Astrocyte (in vitro differentiated cells and primary cell): ENCODE measurements at places on chromosomes 2 and 18. TPM values are rescaled to one million over a fixed set of nuclear protein-coding genes. Genes with fewer than 3 reads are reported as not detected.
A peak's percentile ranks its signal among the peaks of the same experiment; 100 is the strongest.

The RTP5 gene
- not detected in 2 replicates for total RNA-seq

DNA sequence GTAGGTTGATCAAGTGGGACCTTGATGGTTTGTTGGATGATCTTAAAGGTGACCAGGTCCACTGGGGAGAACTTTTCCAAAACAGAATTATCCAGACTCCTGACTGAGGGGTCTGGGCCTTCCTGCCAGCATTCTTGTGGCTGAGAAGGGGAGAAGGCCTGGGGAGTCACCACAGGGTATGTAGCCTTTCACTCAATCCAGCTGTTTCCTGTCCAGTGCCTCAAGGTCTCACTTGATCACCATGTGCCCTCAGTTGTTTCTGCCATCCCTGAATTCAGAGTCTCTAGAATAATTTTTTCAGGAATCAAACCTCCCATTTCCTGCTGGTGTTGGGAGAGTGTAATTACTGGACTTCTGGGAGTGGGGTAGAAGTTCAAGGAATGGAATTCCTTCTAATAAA lies 54.4 kb upstream of the TANC1 start:
- no peak for DNase-seq

The PLCD4 gene
- 0.86 and 0.89 TPM in 2 replicates for total RNA-seq

DNA sequence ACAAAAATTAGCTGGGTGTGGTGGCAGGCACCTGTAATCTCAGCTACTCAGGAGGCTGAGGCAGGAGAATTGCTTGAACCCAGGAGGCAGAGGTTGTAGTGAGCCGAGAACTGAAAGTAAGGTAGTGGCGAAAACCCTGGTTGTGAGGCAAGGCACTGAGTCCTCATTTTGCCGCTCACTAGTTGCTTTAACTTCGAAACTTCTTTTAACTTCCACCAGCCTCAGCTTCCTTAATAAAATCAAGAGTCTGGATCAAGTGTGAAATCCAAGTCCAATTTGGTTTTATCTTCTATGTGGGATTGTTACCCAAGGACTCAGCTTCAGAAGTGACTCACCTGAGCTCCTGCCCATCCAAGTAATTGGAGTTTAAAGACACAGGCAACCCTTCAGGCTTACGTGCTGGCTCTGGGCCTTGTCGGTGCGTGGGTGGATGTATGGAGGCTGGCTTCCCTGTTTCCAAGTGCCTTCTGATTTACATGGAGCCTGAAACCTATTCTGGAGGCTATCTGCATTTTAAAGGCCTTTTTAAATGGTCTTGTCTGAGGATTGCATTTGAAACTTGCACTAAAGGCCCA lies 374.2 kb upstream of the ID2 start:
- DNase-seq, result peak; percentile 46

DNA sequence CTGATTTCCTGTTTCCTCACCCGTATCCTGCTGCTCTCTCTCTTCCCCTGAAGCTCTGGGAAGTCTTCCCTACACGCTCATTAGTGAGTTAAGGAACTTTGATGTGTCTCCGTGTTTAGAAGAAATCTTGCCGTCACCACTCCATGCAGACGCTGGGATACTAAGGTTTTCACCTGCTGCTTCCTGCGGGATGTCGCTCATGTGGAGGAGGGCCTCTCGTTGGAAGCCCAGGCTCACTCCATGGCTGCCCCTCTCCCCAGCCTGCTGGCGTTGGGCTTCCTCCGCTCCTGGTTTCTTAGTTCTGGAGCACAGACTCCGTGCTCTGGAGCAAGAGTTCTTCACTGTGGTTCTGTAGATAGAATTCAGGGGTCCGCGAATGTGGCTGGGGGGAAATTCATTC lies 326.3 kb downstream of the GBX2 start:
- DNase-seq, result no peak

GRCh38 chr2:241193271-241193670 lies 4.8 kb downstream of the ANO7 start:
- no peak for DNase-seq

The STARD6 gene
- not detected in 2 replicates for total RNA-seq

The CRACDL gene
- 1.8 and 5.7 TPM in 2 replicates for total RNA-seq

The UGT1A1 gene
- not detected in 2 replicates for total RNA-seq

- DNase-seq, result no peak
Measured at GRCh38 chr2:15134957-15135356, 426.2 kb downstream of the NBAS start.

The MYO1B gene
- 95.7 TPM in 2 replicates for total RNA-seq

DNA sequence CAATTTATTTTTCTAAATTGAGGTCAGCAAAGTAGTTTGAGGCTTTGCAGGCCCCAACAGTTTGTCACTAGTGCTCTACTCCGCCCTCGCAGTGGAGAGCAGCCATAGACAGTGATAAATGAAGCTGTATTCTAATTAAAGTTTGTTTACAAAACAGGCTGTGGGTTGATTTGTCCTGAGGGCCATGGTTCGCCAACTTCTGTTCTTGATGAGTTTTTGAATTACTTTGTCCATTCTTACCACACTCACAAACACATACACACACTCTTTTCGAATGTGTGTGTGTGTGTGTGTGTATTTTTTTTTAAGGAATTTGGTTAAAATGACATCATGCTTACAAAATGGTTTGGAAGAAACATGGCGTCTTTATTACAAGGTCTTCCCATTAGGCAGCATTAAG lies 68.6 kb downstream of the MTCL1 start:
- peak; percentile 59 for DNase-seq

GRCh38 chr2:233164128-233164635 lies 87.3 kb upstream of the ATG16L1 start:
- no peak for DNase-seq

The ZBTB7C gene
- 1.0 and 1.4 TPM in 2 replicates for total RNA-seq

The SLC4A5 gene
- 0.36 and 0.41 TPM in 2 replicates for total RNA-seq

- no peak for DNase-seq
Measured at GRCh38 chr2:129247751-129248150, 731.7 kb upstream of the RAB6C start.

DNA sequence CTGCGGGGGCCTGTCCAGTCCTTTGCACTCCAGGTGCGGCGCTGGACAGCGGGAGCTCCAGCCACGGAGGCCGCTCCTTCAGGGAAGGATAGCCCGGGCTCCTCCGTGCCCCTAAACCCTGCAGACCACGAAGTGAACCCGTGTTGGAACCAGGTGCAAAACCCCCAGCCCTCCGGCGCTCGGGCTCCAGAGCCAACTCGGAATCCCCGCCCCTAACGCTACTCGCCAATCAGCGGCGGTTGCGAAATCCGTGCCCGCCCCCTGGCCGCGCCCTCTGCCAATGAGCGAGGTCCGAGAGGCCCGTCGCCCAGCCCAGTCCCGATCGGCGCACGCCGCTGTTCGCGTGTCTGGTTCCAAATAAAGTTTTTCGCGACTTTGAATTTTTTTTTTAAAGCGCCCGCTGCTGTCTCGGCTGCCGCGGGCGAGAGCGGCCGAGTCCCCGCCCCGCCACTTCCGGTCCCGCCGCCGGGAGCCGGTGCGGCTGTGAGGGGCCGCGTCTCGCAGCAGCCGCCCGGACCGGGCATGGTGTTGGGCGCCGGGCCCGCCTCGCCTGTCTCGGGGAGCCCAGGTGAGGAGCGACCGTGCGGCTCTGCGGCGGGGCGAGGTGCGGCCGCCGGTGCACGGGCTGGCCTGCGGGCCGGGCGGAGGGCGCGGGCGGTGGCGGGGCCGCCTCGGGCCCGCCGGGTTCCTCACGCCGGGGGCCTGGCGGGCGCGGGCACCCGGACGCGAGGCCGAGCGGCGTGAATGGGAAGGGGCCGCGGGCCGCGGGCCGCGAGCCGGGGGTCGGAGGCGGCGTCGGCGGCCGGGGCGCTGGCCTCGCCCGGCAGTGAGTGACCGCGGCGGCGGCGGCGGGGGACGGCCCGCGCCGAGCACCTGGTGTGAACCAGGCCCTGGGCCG lies at the start of gene UBE2F:
TSS of gene UBE2F (plus strand) at position 450 of the 898 bp plus-strand sequence. CDS start 6,094 bp downstream, outside the sequence.
- peak; percentile 87 for DNase-seq

The GCKR gene
- total RNA-seq, result not detected in 2 replicates

The DSG4 gene
- not detected in 2 replicates for total RNA-seq

DNA sequence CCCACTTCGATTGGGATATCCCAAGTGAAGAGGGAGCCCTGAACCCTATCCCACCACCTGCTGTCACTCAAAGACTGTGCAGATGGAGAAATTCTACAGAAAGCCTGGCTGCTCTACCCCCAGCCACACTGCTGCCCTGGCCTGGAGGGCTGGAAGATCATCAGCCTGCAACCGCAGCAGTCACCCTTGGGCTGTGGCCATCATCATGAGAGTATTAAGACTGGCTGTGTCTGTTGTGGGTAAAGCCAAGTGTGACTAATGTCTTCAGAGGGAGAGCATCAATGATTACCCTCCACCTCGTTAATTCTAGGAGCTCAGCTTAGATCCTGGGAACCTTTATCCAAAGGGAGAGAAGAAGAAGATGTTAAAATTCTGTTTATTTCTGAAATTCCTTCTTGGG lies 221.5 kb downstream of the TFCP2L1 start:
- no peak for DNase-seq

DNA sequence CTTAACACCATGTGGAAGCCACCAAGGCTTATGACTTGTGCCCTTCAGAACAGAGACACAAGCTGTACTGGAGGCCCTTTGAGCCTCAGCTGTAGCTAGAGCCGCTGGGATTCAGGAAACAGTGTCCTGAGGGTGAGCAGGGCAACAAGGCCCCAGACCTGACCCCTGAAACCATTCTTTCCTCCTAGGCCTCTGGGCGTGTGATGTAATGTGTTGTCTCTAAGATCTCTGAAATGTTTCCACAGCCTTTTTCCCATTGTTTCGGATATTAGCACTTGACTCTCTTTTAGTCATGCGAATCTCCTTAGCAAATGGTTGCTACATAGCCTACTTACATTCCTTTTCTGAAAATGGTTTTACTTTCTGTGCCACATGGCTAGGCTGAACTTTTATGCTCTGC lies 114.9 kb downstream of the CD8B2 start:
- DNase-seq, result no peak

DNA sequence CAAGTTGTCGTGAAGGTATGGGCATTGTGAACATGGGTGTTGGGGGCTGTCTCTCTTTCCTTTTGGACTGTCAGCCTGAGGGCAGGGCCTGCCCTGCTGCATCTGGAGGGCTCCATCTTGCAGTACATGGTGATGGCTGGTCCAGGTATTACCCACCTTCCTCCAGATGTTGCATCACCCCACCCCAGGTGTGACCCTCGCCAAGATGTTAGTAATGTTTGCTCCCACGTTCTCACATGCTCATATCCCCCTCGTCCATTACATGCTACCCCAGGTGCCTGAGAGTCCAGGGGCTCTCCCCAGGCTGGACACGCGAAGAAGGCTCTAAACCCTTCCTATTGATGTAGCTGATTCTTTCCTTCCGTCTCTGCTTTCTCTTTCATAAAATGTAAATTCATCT lies 13.9 kb downstream of the ZAP70 start:
- no peak for DNase-seq
